ENCODE measurements at places on chromosomes 12 and 14.
A peak's percentile ranks its signal among the peaks of the same experiment; 100 is the strongest.

- no peak for DNase-seq
Measured at GRCh38 chr12:88298761-88299242, 156.7 kb downstream of the TMTC3 start.

DNA sequence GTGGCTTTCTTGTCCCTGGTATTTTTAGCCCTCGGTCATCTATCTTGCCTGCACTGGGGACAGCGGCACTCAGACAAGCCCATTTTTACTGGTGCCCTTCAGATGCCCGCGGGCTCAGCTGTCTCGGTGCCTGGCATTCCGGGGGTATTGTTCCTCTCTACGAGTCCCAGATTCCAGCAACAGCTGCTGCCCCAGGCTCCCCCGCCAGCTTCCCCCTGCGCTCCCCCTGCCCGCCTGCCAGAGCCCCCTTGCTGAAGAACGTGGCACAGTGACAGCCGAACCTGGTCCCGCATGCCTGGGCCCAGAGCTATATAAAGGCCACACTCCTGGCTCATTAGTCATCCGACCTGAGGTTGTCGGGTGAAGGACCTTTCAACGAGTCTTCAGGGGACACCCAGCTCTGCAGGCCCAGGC, 10.9 kb upstream of the MYL2 start:
- DNase-seq = no peak

DNA sequence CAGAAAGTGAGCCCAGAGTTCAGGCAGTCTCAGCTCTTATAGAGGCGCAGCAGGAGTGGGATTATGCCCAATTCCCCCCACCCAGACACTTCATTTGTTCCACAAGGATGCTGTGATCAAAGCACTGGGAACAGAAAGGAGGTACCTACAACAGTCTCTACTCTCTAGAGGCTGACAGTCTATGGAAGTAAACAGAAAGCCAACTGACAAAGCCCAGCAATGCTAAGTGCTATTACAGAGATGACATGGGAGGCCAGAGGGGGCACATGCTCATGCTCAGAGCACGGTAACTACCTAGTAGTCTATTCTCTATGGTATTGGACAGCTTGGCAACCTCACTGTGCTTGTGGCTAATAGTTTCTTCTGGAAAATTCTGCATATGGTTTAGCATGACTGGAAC, 85.9 kb downstream of the STXBP6 start:
- DNase-seq = no peak

GRCh38 chr14:105493921-105494605, 3.0 kb downstream of the TEDC1 start:
- no peak for DNase-seq

DNA sequence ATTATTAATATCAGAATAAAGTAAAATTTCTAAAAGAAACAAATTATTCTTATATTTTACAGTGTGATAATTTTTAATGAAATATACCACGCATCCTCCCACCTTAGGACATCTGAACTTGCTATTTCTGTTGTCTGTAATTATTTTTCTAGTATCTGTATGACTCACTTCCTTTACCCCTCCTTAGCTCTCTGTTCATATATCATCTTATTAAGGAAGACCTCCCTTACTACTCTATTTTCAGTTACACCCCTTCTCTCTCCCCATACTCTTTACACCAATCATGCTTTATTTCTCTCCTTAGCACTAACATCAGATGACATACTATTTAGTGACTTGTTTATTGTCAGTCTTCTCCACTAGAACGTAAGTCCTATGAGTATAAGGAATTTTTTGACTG, 34.2 kb upstream of the C12orf50 start:
- peak; percentile 15 for DNase-seq

DNA sequence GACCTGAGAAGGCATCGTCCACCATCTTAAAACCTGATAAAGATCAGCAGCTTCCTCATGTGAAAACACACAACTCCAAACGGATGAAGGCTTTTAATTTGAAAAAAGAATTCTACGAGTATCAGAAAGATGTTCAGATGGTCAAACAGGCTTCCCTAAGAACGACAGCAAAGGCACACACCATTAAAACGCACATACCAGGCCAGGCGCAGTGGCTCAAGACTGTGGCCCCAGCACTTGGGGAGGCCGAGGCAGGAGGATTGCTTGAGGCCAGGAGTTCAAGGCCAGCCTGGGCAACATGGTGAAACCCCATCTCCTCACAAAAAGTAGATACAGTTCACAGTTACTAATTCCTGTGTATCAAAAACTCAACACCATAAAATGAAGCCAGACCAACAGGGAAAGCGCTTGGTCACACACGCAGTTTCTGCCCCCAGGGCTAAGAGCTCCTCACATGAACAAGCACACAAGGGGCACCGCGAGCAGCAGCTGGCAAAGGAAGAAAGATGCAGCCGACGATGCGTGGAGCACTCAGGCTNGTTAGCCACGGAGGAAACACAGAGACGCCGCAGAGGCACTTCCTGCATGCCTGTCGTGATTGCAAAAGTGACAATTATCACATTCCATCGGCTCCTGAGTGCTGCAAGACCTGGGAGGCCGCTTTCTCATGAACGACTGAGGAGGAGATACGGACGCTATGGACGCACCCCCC, 78.0 kb downstream of the NOC4L start:
- DNase-seq = peak; percentile 65

- DNase-seq = no peak
Measured at GRCh38 chr14:35043046-35043445, 3.0 kb upstream of the FAM177A1 start.

- no peak for DNase-seq
Measured at GRCh38 chr14:30569903-30570226, 10.9 kb downstream of the G2E3 start.

- no peak for DNase-seq
Measured at GRCh38 chr14:87613881-87614280, 379.1 kb downstream of the GALC start.

DNA sequence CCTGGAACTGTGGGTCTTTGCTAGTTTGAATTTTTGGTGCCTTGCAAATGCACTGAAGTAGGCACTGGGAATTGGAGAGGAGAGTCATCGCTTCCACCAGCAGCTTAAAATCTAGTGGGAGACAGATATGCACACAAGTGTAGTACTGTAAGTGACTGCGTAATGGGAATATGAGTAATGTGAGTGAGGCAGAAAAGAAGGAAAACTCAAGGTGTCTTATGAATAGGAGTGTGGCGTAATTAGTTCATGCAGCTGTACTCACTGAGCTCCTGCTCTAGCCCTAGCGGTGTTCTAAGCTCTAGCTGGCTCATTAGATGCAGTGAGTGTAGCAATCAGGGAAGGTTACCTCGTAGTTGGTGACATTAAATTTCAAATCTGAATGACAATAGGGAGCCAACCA, 2.8 kb downstream of the TCP11L2 start:
- DNase-seq = no peak

DNA sequence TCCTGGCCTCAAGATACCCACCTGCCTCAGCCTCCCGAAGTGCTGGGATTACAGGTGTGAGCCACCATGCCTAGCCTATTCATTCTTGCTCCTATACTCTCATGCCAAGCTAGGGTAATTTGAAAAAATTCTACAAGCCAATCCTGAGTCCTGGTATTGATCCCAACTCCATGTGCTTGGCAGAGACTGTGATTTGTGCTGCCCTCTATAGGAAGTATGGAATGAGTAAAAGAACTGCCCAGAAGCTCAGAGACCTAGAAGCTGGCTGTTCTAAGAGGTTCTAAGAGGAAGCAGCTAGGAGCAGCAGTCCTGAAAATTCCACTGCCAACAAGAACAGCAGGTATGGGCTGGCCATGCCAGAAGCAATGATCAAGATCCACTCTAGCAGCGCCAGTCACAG, 402.5 kb downstream of the PCNX1 start:
- DNase-seq = no peak

GRCh38 chr14:28758885-28759652, 7.5 kb upstream of the FOXG1 start:
- no peak for DNase-seq

DNA sequence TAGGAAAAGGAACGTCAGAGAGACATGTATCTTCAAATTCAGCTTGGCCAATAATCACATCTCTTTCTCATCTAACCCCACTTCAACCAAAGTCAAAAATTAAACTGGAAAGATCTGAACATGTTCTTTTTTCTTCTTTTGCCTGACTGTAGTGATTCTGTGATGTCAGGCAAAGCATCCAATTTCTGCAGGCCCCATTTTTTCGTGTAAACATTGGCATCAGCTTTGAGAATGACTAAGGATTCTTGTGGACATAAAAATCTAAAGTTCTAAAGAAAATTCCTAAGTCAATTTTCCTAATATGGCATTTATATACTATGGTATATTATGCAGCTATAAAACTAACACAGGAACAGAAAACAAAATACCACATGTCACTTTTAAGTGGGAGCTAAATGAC, 89.1 kb downstream of the STXBP6 start:
- no peak for DNase-seq

DNA sequence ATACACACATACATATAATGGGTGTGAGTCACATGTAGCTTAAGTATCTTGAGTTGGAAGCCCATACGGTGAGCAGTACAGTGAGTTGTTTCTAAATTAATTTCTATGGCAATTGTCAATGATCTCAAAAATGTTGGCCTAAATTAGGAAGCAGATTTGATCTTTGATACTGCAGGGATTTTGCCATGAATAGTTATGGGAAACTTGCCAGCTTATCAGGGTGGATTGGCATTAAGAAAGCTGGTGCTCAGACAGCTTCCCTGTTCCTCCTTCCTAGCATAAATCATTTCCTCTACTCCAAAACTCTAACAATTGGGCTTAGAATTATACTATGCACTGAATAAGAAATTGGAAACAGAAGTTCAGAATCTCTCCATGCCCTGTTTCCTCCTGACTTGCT, 150.9 kb upstream of the FRMD6 start:
- DNase-seq = no peak

- peak; percentile 48 for DNase-seq
Measured at GRCh38 chr14:34872822-34873588, 2.2 kb downstream of the BAZ1A start.

DNA sequence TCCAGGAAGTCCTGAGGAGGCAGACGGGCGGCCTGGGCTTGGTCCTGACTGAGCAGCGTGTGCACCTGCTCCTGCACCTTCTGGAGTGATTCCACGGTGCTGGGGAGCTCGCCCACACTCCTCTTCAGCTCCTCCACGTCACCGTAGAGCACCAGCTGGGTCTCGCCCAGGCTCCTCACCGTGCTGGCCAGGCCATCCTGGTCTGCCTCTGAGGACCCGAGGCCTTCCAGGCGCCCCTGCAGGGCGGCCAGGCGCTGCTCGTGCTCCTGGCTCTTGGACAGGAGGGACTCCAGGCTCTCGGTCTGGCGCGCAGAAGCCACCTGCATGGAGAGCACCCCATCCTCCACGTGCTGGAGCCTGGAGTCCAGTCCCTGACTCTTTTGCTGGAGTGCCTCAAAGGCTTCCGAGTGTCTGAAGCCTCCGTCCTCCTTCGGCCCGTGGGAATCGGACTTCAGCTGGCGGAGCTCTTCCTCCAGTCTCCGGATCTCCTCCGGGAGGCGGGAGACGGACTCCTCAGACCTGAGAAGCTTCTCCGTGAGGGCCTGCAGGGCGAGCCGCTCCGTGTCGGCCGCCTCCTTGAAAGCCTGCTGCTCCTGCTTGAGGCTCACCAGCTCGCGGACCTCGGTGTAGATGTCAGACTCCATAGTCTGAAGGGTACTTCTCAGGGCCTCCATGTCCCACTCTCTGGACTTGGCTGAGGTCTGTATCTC, 8.4 kb downstream of the CKAP4 start:
- no peak for DNase-seq

GRCh38 chr14:103066399-103066798, 9.1 kb upstream of the CDC42BPB start:
- no peak for DNase-seq

DNA sequence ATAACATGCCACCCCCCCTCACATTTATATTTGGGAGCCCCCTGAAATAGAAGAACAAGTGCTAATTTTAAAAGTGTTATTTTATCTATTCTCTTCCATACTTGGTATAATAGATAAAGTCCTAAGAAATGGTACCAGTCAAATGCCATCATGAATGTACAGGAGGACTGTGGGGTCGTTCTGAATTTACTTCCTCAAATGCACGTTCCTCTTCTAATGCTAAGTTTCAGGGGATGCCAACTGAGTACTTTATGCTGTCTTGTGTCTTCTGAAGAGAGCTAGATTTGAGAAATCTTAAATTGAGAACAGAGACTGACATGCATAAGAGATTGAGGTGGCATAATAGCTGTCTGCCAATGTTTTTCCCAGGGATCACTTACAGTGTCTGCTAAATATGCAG, 59.0 kb downstream of the CFAP54 start:
- DNase-seq = no peak

DNA sequence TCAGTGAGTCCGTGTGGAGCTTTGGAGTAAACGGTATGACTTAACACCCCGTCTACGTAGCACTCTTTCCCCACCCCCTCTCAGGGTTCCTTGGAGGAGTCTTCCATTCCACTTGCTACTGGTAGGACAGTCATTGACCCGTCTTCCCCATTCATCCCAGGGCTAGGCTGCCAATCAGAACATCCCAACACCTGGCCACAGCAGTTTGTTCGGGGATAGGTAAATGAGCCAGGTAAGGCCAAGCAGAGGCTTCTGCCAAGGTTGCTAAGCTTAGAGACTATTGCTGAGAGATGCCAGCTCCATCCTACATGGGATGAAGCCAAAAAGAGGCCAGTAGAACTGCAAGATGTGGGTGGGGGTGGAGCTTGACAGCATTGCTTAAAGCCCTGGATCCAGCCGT, 130.8 kb downstream of the BCL11B start:
- no peak for DNase-seq

- no peak for DNase-seq
Measured at GRCh38 chr14:24235804-24236688, 3.3 kb downstream of the GMPR2 start.

- no peak for DNase-seq
Measured at GRCh38 chr12:57476162-57476992, 3.3 kb downstream of the ARHGAP9 start.

DNA sequence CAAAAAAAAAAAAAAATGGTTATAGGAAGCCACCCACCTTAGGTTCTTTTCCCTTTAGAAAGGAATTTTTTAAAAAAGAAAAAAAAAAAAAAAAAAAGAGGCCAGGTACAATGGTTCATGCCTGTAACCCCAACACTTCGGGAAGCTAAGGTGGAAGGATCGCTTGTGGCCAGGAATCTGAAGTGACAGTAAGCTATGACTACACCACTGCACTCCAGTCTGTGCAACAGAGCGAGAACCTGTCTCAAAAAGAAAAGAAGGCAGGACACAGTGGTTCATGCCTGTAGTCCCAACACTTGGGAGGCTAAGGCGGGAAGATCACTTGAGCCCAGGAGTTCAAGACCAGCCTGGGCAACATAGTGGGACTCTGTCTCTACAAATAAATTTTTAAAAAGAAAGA, 36.0 kb downstream of the SPTLC2 start:
- no peak for DNase-seq

- DNase-seq = no peak
Measured at GRCh38 chr14:51203881-51204280, 36.2 kb upstream of the TMX1 start.

- no peak for DNase-seq
Measured at GRCh38 chr12:13039328-13039956, 4.7 kb upstream of the FAM234B start.

- no peak for DNase-seq
Measured at GRCh38 chr12:113940357-113941207, 25.5 kb downstream of the RBM19 start.
